Non-pigmented ciliary epithelial cell (primary cell): ENCODE measurements at places on chromosomes 6 and 20.

DNA sequence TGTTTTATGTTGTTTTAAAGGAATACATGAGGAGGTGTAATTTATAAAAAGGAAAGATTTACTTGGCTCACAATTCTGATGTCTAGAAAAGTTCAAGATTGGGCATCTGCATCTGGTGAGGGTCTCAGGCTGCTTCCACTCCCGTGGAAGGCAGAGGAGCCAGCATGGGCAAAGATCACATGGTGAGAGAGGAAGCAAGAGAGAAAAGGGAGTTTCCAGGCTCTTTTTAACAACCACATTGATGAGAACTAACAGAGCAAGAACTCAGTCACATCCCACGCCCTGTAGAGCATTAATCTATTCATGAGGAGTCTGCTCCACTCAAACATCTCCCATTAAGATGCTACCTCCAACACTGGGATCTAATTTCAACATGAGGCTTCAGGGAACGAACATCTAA is 1666.3 kb downstream of the HACE1 start:
- no peak for DNase-seq

- no peak for DNase-seq
Observed at GRCh38 chr6:53691667-53692133, 26.1 kb upstream of the KLHL31 start.

GRCh38 chr20:63574156-63574828 is at the start of gene HELZ2:
HELZ2 (minus strand) TSS chr20:63574239; CDS start chr20:63572385, 1,854 bp downstream.
- no peak for DNase-seq

DNA sequence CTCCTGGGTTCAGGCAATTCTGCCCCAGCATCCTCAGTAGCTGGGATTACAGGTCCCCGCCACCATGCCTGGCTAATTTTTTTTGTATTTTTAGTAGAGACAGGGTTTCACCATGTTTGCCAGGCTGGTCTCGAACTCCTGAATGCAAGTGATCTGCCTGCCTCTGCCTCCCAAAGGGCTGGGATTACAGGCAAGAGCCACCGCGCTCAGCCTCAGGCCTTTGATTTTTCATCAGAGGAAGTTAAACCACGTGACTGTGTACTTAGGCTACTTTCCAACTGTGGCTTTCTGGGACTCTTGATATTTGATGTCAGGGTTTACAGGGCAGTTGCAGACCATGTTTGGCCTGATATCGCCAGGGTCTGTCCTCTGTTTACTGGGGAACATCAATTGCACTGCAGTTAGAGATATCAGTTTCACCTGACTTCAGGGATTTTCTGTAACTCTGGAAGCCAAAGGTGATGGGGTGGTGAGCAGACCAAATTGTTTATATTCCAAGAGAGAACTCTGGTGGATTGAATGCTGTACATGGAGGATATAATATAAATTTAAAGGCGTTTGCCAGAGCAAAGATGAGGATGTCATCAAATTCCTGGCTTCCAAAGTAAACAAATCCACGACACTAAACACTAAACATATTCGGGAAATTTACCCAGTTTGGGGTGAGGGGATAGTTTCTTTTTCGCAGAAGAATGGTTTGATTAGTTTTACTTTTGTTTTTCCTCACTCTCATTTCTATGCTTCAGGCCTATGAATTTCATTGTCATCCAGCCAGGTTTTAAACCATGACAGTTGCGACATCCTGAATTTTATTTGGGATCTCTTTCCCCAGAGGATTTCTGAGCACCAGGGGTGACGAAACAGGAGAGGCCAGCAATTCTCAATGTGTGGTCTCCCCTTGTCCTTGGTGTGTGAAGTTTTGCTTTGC is 4.2 kb downstream of the PSMF1 start:
- peak; percentile 14 for DNase-seq

GRCh38 chr6:8539453-8539852 is 104.1 kb upstream of the SLC35B3 start:
- DNase-seq = peak; percentile 2

DNA sequence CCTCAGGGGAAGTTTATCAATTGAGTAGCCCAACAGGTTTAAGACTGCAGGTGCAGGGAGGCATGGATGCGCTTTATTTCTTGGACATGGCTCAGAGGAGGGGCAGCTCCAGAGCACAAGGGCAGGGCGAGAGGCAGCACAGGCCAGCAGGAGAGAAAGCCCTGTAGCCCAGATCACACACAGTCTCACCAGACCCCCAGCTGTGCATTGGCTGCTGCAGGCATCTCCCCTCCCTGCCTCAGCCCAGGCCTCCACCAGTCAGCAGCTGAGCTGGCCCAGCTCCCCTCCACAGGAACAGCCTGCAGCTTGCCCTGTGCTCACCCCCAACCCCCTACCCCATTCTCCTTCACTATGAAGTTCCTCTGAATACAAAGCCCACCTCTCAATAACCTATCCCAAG is 24.7 kb downstream of the MRPL14 start:
- DNase-seq = no peak

- no peak for DNase-seq
Observed at GRCh38 chr6:137282254-137282653, 63.1 kb upstream of the IFNGR1 start.

GRCh38 chr20:62539198-62540045 is 63.6 kb upstream of the GATA5 start:
- no peak for DNase-seq

- no peak for DNase-seq
Observed at GRCh38 chr20:38453941-38454340, 18.7 kb upstream of the RALGAPB start.

GRCh38 chr6:134669485-134669884 is 280.4 kb downstream of the ALDH8A1 start:
- DNase-seq = no peak

GRCh38 chr6:121237859-121238258 is 96.4 kb downstream of the TBC1D32 start:
- no peak for DNase-seq
